ENCODE measurements at places on chromosomes 12 and 14.

DNA sequence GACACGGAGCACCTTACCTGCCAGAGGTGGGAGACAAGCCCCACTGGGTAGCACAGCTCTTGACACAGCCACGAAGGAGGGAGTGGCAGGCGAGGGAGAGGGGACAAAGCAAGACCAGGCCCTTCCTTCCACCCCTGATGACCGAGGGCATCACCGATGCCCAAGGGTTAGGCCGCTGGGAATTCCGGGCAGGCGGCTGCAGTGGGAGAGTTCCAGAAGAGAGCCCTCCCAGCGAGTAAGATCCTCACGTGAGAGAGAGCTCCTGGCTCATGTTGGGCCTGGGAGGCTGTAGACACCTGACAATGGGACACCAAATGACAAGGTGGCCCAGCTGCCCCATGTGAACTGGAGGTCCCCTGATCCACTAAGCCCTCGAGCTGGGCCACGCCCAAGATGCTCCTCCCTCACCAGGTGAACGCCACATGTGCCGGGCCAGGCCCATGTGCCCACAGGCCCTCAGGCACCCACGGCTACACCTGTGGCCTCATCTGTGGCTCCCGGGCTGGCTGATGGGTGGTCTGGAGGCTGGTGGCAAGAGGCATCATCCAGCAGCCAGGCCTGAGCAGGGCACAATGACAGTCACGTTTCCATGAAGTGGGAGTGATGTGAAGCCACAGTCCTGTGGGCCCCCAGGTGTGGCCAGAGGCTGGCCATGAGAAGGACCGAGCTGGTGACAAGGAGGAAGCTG is 32.1 kb upstream of the C14orf180 start:
- DNase-seq: no peak

- DNase-seq: peak; percentile 67
Measured at GRCh38 chr14:84864548-84865271, 665.2 kb upstream of the FLRT2 start.

- DNase-seq: no peak
Measured at GRCh38 chr14:93946104-93946503, 19.0 kb downstream of the FAM181A start.

GRCh38 chr12:89486264-89486663 is 38.3 kb downstream of the GALNT4 start:
- no peak for DNase-seq

DNA sequence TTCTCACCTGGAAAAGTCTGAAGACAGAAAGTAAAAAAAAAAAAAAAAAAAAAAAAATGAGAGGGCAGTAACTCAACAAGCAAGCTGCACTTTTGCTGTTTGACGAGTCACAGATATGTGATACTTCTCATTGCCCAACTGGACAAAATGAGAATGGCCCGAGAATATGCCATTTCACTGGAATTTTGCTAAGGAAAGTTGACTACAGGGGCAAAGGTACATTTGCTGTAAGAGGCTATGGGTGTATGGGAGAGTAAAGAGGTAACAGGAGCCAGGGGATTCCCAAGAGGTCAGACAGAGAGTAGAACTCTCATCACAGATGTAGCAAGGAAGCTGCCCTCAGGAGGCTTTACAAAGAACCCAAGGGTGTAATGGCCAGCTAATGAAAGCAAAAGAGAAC is 22.9 kb downstream of the KIF21A start:
- DNase-seq: no peak

DNA sequence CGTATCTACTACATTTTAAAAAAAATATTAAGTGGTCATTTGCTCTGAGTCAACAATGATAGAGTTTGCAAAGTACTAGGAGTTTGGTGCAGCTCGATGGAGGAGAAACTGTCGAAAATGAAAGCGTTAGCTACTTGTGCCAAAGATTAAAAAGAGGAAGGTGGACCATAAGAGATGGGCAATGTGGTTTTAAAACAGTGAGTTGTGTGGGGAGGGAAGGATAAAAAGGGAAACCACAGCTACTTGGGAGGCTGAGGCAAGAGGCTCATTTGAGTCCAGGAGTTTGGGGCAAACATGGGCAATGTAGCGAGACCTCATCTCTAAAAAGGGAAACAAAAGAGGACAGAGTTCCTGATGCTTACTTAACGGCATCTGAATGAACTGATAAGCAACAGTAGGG is 18.2 kb upstream of the STRAP start:
- no peak for DNase-seq
